ENCODE measurements at places on chromosomes 7 and 10.

- no peak for DNase-seq
Observed at GRCh38 chr10:120266022-120266421, 191.0 kb upstream of the PLPP4 start.

GRCh38 chr10:52959810-52960209 lies 187.2 kb upstream of the MBL2 start:
- no peak for DNase-seq

- no peak for DNase-seq
Observed at GRCh38 chr7:16786257-16786656, 18.5 kb downstream of the AGR2 start.

GRCh38 chr7:74134117-74134620 lies 40.0 kb upstream of the EIF4H start:
- no peak for DNase-seq

- no peak for DNase-seq
Observed at GRCh38 chr7:47807126-47807525, 141.1 kb downstream of the PKD1L1 start.

DNA sequence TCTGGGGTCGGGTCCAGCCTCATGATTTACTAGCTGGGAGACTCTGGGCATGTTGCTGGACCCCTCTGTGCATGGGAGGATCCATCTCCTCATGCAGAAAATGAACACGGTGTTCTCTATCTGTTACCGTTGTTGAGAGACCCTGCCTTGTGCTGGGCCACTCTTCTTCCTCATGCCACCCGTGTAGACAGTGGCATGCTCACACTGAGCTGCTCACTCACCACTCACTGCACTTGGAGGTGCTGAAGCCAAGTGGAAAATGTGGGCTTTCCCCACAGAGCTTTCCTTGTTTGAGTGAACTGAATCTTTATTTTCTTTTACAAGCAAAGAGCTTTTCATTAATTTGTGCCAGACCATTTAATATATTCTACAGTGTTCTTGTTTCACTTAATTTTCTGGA lies 77.5 kb upstream of the GDF10 start:
- DNase-seq, result no peak

DNA sequence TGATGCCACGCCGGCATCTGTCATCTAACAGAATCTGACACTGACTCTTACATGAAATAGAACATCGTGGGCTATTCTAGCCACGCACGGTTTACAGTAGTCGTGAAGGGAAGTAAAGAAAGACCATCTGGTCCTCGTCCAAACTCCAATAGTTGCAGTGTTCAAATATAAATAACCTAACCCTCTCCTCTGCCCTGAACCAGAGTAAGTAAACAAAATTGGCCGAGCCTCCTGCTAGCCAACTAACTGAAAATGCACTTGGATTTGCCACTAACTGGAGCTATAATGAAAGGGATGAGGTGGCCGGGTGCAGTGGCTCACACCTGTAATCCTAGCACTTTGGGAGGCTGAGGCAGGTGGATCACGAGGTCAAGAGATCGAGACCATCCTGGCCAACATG lies 29.5 kb upstream of the ZC3HAV1L start:
- DNase-seq, result peak; percentile 12

- no peak for DNase-seq
Observed at GRCh38 chr7:151088856-151089699, 2.8 kb downstream of the AGAP3 start.

- no peak for DNase-seq
Observed at GRCh38 chr7:37385787-37386186, 62.9 kb downstream of the ELMO1 start.

GRCh38 chr7:36530456-36530855 lies 140.8 kb downstream of the ANLN start:
- no peak for DNase-seq

DNA sequence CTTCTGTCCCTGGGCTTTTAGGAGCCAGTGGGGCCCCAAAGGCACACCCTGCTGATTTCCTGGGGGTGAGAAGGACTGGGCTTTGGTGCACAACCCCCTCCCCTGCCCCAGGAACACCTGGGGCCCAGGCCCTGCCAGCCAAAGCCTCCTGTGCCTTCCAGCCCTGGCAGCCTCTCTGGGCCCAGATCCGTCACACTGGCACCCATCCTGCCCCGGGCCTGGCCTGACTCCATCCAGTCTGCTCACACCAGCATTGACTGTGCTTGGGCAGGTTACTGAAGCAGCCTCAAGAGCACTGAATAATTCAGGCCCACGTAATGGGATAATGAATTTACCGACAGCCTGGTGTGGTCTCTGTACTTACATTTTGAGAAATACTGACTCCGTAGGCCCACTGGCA lies 12.0 kb upstream of the COMTD1 start:
- DNase-seq, result no peak

GRCh38 chr7:29290829-29291228 lies 96.3 kb downstream of the CHN2 start:
- no peak for DNase-seq

DNA sequence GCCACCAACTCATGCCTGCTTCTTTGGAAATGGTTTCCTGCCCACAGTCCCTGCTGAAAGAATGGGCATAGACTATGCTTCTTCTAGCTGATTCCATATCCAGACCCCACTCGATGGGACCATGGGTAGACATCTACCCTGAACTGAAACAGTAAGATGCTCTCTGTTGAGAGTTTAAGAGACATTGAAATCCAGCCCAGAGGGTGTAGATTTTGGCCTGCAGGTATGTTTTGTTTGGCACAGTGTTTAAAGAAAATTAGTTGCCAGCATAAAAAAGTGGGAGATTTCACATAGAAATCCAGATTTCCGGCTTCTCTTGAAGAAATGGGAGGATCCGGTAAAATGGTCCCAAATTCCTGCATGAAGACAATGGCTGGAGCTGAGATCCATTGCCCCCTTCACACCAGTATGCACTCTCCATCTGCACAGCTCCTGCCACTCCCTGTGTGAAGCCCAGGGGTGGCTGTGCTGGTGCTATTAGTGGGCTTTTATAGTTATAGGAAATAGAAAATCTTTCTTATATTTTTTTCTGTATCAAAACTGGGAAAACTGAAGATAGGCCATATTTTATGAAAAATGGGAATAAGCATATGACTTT lies 218.1 kb downstream of the PTEN start:
- DNase-seq, result no peak

DNA sequence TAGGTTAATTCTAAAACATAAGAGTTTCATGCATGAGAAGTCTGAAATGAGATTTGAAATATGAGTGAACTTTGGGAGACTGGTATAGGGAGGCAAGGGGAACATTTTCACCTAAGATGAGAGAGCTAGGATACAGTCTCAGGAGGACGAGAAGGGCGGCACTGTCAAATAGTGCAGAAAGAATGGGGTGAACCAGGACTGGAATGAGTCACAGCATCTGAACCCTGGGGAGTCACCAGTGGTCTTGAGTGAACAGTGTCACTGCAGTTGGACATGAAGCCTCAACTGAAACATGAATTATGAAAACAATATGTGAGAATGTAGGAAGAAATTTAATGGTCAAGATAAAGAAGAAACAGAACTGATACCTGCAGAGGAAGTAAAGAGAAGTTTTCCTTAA lies 33.8 kb downstream of the GNG11 start:
- no peak for DNase-seq

GRCh38 chr10:132335189-132336063 lies 3.4 kb downstream of the LRRC27 start:
- no peak for DNase-seq

- DNase-seq, result no peak
Observed at GRCh38 chr7:77550586-77550985, 13.5 kb downstream of the PTPN12 start.

DNA sequence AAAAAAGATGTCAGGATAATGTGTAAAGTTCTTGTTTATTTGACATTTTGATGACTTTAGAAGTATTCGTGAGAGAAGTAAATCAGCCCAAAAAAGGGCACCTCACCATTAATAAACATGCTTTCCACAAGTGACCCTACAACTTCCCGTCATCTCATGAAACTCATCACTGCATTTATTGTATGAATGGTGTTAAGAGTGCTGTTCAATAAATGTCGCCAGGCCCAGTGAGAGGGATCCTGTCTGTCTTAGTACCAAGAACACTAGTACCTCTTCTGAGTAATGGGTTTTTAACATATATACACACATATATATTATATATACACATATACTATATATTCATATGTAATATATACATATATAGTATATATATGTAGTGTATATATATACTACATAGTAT lies 61.9 kb downstream of the TMEM26 start:
- no peak for DNase-seq

DNA sequence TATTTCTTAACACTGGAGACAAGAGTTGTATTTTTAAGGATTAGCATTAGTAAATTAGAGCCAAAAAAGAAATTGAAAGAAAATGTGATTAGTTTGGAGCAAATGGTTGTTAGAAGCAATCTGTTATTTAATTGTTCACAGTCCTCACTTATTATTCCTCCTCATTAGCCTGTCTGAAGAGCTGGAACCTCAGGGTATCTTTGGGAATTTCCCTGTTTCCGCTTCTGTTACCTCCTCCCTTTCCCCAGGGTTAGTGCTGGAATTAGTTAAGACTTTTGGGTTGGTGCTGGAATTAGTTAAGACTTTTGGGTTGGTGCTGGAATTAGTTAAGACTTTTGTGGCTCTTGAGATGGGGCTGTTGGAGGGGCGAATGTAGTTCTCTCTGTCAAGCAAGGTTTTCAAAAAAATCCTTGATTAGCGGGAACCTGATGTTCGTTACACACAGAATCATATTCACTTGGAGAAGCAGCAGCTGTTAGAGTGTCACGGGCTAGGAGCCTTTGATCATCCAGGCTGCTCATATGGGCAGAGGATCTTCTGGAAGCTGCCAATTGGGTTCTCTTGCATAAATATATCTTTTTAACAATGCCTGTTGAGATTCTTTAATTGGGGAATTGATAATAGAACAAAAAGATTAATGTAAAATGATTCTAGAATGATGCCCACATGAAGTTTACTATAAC lies 251.0 kb upstream of the NPSR1 start:
- DNase-seq, result no peak

All from activated T-cell treated with anti-CD3 and anti-CD28 coated beads, Interleukin-2, amount 50 U/mL, for 48 hours (primary cell).